ENCODE measurements at places on chromosomes 3 and 15. TPM values are rescaled to one million over a fixed set of nuclear protein-coding genes. Genes with fewer than 3 reads are reported as not detected.

ANO10 gene
- total RNA-seq: 33.7 TPM

ST6GAL1 gene
- total RNA-seq: 35.1 TPM

ABHD17C gene
- total RNA-seq: 23.5 TPM

C3orf85 gene
- total RNA-seq: not detected

FOXB1 gene
- 5.9 TPM for total RNA-seq

CDAN1 gene
- 41.0 TPM for total RNA-seq

ARL14 gene
- total RNA-seq: not detected

GOLGA6A gene
- total RNA-seq: not detected

AHSG gene
- total RNA-seq: not detected

TM4SF1 gene
- not detected for total RNA-seq

DNA sequence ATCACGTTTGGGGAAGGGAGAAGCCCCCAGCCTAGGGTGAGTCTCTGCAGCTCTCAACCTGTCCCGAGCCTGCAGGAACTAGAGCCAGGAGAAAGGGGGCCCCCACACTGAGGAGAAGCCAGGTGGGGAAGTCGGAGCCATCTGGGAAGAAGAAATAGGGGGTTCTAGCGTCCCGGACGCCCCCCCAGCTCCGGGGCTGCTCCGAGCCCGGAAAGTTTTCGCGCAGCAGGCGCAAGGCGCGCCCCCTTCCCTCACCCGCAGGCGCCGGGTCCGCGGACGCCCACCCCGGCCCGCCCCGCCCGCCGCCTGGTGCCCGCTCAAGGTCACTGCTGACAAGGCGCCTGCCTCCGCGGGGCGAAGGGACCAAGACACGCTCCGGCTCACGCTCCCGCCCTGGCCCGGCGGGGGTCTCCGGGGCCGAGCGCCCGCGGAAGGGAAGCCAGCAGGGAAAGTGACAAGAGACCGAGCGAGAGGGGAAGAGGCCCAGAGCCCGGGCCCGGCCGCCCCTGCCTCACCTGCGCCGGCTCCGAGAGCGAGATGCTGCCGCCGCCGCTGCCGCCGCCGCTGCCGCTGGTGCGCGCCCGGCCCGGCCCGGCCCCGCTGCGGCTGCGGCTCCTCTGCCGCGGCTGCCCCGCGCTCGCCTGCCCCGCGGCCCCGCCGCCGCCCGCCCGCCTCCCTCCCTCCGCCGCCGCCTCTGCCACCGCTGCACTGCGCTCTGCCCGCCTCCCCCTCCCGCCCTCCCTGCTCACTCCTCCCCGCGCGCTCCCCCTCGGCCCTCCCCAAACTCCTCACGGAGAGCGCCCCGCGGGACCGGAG is 108.4 kb upstream of the SLC6A11 start:
- DNase-seq: peak; percentile 27

DNA sequence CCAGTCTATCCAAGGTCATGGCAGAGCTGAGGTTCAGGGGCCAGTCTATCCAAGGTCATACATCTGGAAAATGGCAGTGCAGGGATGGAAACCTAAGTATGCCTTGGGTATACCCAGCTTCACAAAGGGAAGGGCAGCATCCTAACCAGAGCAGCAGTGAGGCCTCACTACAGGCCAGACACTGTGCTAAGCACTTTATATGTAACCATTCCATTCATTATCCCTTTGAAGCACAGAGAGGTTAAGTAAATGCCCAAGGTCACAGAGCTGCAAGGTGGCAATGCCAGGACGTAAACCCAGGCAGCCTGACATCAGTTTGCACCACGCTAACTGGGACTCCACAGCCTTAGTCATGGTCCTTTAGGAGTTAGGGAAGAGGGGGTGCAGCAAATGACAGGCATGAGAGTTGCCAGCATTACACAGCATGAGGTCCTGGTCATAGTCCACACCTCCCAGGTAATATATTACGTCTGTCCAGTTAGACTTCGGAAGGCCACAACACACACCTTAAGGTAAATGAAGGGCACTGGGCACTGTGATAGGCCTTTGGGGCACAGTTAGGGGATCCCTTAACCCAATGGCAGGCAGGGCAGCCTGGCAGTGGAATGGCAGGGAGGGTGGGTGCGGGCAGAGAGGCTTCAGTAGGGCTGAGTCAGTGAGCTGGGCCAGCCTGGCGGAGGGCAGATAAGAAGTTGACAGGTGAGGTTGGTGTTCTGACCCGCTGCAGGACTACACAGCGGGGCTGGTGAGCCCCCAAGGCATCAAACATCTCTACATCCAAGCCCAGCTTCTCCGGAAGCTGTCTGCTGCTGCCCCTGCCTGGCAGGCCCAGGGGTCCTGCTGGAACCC is 21.1 kb upstream of the CORO2B start:
- DNase-seq: no peak

DNA sequence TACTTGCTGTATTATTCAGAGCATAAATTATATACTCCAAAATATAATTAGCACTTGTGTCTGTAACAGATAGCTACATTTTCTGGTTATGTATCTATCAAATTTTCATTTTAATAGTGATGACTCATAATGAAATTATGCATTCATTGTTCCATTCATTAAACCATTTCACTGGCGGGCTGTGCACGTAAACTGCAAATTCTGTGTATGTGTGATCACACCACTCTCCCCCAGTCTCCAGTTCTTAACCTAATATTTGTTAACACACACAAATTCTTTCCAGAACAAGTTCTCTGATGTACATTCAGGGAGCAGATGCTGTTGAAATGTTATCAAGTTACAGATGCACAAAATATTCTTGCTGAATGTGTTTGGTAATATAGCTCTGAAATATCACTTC is 3.8 kb upstream of the KCNMB2 start:
- no peak for DNase-seq

DNA sequence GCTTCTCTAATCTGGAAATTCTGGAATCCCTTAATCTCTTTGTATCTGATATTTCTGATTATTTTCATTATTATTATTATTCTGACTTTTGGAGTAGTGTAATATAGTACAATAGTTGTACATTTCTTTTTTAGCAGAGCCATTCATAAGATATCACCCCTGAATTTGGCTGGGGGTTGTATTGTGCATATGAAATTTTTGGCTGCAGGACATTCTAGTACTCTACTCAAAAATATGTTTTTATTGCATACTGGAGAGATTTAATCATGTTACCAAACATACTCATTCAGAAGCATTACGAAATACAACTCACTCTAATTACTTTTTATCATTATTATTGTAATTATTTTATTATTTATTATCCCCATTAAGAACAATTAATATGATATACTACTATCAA is 589.7 kb upstream of the KCNMB2 start:
- DNase-seq: no peak

DNA sequence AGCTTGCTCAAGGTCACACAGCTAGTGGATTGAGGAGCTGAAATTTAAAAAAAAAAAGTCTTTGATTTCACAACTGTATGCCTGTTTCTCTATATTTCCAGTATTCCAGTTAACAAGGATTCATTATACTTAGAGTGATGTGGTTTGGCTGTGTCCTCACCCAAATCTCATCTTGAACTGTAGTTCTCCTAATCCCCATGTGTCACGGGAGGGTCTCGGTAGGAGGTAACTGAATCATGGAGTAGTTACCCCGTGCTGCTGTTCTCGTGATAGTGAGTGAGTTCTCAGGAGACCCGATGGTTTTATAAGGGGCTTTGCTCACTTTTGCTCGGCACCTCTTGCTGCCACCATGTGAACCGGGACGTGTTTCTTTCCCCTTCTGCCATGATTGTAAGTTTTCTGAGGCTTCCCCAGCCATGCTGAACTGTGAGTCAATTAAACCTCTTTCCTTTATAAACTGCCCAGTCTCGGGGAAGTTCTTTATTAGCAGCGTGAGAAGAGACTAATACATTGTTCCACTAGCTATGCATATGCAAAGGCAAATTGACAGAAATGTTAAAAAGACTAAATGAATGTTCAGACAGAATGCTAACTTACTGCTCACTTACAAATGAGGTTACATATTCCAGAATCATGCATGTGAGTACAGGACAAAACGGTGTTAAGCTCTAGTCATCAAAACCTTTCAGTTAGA is 1101.9 kb downstream of the ROBO1 start:
- DNase-seq: no peak

DNA sequence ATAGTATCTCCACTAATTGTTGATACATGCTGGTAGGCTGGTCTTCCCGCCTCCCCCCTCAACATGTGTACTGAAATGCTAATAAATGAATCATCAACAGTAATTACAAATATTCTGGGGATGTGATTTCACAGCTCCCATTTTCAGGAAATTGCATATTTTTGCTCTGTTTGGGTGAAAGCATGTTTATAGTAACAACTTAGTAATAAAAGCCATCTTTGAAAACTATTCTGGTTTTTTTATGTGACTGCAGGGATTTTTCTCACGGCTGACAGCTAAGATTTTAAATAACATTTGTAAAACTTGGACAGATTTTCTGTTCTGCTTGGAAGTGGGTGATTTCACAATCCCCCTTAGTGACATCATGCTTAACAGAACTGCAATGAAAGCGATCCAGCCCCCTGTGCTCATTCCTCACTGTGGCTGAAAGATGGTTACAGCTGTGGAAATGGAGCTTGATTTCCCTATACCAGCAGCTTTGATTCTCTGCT is 25.6 kb upstream of the FAM174B start:
- DNase-seq: no peak

- no peak for DNase-seq
Measured at GRCh38 chr15:51366920-51367319, 25.5 kb downstream of the GLDN start.

DNA sequence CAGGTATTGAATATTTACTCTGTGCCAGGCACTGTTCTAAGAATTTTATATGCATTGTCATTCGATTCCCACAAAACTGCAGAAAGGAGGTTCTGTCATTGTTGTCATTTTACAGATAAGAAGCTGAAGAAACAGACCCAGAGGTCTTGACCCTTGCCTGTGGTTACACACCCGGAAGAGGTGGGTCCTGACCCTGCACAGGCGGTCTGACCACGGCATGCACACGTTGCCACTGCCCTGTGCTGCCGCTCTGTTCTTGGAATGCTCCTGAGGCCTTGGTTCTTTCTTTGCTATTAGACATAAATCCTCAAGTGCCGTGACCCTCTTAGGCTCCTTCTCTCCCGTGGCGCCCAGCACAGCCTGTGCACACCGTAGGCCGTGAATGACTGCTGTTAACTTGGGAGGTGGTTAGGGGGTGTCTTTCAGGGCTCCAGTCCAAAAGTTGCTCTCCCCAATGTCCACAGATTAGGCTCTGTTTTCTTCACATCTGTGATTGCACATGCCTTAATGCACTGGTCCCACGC is 74.1 kb upstream of the PLXNA1 start:
- DNase-seq: no peak

- no peak for DNase-seq
Measured at GRCh38 chr3:42608581-42608980, 8.1 kb downstream of the NKTR start.

DNA sequence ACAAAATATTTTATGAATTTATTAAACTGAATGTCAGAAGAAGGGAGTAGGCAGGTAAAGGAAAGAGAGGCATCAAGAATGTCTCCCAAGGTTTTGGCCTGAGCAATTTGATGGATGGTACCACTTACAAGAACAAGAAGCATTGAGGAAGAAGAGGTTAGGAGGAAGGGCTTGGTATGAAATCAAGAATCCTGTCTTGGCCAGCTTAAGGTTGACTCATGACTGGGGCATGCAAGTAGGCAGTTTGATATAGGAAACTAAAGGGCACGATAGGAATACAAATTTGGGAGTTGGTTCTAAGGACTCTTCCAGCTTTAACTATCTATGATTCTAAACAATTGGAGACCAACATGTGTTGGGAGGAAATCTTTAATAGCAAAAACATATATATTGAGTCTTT is 79.1 kb downstream of the NTRK3 start:
- DNase-seq: no peak

DNA sequence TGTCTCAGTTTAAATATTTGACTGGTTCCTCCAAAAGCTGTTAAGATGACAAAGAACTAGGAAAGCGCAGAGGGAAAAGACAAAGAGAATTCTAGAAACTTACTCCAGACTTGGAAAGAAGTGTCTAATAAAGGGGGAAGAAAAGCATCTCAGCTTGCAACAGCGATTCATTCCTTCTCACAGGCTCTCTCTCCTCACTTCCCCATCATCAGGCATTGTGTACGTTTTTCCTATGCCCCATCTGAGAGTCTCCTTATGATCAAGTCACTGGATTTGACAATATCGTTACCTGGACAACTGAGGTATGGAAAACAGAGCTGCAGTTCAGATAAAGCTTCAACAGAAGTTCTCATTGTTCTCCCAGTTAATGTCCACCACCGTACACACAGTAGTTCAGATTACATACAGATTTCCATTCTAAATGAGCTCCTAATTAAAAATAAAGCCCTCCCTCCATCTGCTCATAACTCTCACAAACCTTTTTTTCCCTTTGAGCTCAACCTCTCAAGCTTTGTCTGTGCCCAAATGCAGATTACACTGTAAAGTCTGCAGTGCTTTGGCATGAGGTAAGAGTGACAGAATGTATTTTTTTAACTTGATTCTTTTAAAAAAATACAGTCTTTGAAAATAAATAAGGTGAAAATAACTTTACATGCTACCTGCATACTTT is 254.4 kb upstream of the THBS1 start:
- DNase-seq: no peak

DNA sequence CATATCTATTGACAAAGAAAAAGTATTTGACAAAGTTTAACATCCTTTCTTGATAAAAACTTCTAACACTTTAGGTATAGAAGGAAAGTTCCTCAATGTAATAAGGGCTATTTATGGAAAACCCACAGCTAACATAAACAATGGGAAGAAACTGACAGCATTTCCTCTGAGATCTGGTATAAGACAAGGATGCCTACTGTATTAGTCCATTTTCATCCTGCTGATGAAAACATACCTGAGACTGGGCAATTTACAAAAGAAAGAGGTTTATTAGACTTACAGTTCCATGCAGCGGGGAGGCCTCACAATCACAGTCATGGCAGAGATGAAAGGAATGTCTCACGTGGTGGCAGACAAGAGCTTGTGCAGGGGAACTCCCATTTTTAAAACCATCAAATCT is 17.8 kb upstream of the CLDN1 start:
- DNase-seq: no peak

GRCh38 chr3:72018343-72018984 is 233.5 kb upstream of the PROK2 start:
- no peak for DNase-seq

DNA sequence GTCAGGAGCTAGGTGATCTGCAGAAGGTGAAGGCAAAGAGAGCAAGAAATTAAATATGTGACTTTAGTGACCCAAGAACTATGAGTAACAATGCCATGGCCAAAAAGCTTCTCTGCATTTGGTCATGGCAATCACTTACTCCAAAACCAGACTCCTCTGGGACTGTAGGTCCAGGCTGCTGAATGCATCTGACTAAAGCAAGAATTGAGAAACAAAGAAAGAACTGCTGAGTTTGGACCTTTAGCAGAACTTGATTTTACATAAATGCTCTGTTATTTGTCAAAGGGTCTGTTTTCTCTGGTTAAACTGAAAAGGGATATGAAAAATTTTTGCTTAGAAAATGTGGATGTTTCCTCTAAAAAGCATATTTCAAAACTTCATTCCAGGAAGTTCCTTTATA is 1102.2 kb downstream of the IGSF11 start:
- DNase-seq: no peak

- peak; percentile 53 for DNase-seq
Measured at GRCh38 chr3:43998836-43999727, 242.6 kb upstream of the TOPAZ1 start.

All from neural crest cell (in vitro differentiated cells).